Cardiac fibroblast (primary cell): ENCODE measurements at places on chromosomes 5 and 9.

DNA sequence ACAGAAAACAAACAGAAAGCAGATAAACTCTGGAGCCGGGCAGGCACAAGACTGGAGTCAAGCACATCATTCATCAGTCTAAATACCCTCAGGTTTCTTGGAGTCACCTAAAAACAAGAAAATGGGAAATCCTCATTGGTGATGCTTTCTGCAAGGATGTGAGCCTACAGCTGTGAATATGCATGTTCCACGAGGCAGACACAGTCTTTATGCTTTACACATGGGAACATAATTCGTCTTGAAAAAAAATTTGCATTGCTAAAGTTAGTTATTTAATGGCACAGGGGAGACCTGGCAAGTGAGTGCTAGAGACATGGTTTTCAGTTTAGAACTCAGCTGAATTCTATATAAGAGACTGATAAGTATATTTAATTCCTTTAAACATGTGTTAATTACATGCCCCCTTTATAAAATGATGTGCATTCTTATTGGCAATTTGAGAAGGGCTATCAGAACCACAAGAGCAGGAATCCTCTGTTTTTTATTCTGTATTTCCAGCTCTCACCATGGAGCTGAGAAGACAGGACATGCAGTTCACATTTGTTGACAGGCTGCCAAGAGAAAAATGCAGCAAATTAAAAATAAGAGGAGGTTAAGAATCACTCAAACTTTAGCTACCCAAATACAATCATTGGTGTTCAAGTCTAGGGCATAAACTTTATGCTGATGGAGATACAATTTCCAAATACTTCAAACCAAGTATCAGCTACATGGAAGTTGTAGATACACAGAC, 438.0 kb upstream of the MPDZ start:
- peak; percentile 65 for DNase-seq

GRCh38 chr5:111762895-111763294, 5.9 kb upstream of the NREP start:
- no peak for DNase-seq

GRCh38 chr5:74342948-74343682, 297.4 kb downstream of the ENC1 start:
- no peak for DNase-seq

DNA sequence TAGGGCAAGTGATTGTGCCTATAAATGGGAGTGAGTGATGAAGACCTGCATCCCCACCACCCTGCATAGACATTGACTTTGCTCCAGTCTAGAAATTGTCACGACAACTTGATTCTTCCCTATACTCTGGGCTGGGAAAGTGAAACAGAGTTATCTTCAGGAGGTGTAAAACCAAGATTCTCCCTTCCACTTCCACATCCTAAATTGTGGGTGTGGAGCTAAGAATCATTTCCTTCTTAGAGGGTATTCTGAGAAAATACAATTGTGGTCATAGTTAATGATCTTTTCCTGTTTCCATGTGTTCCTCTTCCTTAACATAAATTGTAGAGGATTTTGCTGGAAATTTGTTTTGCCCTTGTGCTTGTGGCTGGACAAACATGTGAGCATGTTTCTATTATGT, 96.8 kb upstream of the PJA2 start:
- DNase-seq = no peak

DNA sequence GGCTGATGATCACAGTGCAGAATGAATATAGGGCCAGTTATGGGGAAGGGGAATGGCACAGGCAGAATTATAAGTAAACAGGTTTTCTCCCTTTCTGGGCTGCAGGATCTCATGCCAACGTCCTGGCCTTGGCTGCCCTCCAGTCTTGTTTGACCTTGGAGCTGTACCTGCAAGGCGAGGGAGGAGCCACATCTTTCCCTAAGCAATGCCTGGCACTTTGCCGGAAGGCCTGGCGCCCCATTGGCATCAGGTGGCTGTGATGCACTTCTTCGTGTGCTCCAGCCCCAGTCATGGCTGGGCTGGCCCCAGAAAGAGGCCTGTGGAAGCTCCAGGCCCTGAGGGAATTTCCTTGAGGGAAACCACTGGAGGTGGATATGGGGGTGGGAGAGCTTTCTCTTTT, 16.7 kb upstream of the IQGAP2 start:
- DNase-seq = no peak

GRCh38 chr9:113468716-113469448, 5.4 kb downstream of the RGS3 start:
- no peak for DNase-seq

DNA sequence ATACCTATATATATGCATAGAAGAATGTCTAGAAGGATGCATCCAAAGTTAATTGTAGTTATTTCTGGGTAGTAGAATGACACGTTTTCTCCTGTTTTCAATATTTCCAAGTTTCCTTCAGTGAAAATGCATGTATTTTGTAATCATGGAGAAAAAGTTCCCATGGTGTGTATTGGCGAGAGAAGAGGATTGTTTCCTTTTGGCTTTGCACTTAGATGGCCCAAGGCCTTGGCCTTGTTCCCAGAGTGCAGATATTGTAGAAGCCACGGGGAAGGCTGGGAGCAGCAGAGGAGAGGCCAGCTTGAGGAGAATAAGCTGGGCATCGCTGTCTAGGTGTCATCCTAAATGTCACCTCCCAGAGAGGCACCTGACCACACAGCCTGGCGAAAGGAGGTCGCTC, 44.0 kb downstream of the IRF1 start:
- DNase-seq = peak; percentile 77

- peak; percentile 95 for DNase-seq
These were observed 104.2 kb downstream of the PPARGC1B start for GRCh38 chr5:149834246-149834855.

- no peak for DNase-seq
These were observed 54.4 kb downstream of the SMIM23 start for GRCh38 chr5:171840066-171840465.
